Left cardiac atrium (tissue), 4 donors: ENCODE measurements at places on chromosomes 13 and 19.

DNA sequence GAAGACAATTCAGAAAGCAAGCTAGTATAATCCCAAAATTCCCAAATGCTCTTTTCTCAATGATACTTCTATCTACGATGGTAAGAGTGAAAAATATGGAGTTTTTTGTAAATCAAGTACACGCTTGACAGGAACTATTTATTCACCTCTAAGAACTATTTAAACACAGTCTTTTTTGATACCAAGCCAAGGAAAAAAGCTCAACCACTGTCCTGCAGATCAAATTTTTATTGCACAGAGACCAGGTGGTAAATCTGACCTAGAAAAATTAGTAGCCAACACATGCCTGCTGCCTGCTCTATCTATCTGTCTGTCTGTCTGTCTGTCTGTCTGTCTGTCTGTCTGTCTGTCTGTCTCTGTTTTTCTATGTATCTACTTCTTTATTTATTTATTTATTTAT, 292.2 kb downstream of the MZT1 start:
- no peak for DNase-seq

GRCh38 chr13:106182404-106182803, 353.1 kb downstream of the EFNB2 start:
- no peak for DNase-seq

- no peak for DNase-seq
These were observed 831 bp upstream of the CBARP start for GRCh38 chr19:1238369-1239303.

- no peak for DNase-seq
These were observed 18.3 kb downstream of the VWA8 start for GRCh38 chr13:41942462-41943094.

- no peak for DNase-seq
These were observed 12.9 kb upstream of the PCCA start for GRCh38 chr13:100075700-100076587.

DNA sequence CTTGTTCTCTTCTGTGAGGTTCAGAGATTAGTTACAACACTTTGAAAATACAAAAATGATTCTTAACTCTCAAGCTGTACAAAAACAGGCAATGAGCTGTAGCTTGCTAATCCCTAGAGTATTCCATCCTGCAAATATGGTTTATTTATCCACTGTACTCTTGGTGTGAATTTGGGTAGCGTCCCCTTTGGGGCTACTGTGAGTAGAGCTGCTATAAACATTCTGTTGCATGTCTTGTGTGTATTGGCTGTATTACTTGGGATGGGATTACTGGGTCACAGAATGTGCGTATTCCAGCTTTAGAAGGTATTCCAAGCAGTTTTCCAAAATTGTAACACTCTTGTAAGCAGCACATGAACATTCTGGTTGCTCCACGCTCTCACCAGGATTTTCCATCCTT, 33.5 kb downstream of the GPR12 start:
- DNase-seq: no peak

- no peak for DNase-seq
These were observed 55.1 kb downstream of the GPR180 start for GRCh38 chr13:94656766-94657165.

- no peak for DNase-seq
These were observed 21.1 kb downstream of the ARL11 start for GRCh38 chr13:49649244-49649962.

- DNase-seq: peak; percentile 31
These were observed 589 bp downstream of the RBM26 start for GRCh38 chr13:79405501-79405830.

- DNase-seq: no peak
These were observed 23.2 kb downstream of the HSPH1 start for GRCh38 chr13:31138515-31138914.

- DNase-seq: no peak
These were observed at the start of gene LPAR6 for GRCh38 chr13:48412881-48413351. Gene LPAR6, minus strand, starts transcription at chr13:48413113. Its CDS starts 690 bp downstream, at chr13:48412423.

GRCh38 chr13:79692846-79693245, 211.9 kb downstream of the NDFIP2 start:
- no peak for DNase-seq

DNA sequence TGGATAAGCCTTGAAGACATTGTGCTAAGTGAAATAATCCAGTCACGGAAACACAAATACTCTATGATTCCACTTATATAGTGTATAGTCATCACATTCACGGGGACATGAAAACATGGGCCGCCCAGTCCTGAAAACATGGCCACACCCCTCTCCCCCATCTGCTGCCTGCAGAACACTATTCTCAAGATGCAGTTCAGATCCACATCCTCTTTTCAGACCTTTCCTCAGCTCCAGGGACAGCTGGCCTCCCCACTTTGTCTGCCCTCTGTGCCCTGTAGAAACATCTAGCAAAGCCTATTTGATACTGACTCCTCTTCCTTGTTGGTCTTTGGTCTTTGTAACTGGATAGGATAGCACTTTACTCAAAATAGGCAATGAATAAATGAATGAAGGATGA, 8.3 kb downstream of the RFX2 start:
- no peak for DNase-seq

- DNase-seq: no peak
These were observed 324.8 kb upstream of the PCDH9 start for GRCh38 chr13:67554746-67555452.

GRCh38 chr13:37667702-37668101, 69.1 kb upstream of the POSTN start:
- DNase-seq: no peak

DNA sequence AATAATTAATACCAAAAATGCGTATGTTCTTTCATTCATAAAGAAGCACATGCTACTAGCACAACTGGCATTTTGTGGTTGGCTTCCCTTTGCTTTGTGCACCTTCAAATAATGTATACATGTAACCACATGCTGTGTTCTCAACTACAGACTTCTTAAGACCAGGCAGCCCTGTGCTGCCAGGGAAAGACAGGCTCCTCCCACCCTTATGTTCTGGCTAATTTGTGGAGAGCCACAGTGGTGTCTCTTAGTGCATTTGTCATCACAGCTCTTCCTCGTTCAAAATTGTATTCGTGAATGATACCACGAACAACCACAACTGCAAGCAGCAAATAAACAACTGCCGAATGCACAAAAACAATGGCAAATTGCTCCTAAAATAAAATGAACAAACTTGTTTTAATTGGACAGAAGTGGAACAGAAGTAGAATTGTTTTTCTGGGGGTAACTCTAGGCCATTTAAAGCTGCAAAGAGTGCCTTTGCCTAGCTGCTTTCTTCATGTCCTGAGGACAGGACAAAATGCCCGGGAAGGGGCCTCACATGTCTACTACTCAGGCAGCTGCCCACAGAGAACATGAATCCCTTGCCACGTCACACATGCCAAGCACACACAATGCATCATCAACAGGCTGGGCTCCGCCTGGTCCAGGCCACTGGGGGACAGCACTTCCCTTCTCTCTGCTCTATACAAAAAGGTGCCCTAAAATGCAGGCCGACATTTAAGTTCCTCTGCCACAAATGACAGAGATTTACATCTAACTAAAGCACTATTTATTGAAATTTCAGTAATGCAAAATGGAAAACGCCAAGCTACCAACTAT, 21.7 kb downstream of the IRS2 start:
- no peak for DNase-seq

DNA sequence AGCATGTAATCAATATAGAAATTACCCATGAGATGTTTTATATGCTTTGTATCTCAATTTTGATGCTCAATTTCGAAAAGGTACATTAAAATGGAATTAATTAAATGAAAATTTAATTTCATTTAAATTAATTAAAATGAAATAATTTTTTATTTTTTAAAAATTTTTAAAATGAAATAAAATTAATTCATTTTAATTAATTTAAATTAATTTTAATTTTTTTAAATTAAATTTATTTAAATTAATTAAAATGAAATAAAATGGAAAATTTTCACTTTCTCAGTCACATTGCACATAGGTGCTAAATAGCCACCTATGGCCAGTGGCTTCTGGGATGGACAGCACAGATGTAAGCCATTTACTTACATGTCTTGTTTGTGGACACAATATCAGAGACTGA, 4.2 kb upstream of the SULT2B1 start:
- no peak for DNase-seq

DNA sequence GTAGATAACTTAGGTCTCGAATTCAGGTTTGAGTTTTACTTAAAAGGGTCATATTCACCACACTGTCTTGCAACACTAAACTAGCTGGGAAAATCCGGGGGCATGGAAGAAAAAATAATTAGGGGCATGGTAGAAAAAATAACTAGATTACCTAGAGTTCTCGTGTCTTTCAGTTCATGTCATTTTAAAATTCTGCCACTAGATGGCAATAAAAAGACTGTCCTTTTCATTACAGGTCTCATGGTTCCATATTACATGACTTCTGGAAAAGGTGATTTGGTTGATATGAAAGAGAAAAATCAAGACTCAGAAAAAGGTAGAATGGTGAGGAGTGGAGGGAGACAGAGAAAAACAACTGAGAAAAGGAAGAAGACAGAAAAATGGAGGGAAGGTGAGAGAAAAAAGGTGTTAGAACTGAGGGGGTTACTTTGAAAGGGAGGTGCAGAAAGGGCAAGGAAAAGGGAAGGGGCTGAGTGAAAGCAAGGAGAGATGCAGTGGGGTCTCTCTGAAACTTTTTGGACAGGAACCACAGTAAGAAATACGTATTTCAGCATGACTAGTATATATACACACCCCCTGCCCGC, 299.0 kb downstream of the KLF12 start:
- no peak for DNase-seq

DNA sequence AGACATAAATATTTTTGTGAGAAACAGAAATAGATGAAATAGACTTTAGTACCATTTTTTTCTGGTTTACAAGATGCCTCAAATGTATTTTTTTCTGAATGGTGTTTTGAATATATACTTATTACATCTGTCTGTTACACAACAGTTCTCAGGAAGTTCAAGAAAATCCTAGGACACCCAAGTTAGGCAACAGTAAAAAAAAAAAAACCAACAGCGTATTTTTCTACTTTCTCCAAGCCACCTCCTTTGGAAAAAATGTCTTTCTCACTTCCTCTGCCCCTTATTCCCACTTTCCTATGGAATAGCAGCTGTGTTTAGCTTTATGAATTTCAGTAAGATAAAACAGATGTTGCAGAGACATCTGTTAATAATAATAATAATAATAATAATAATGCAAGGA, 489.6 kb upstream of the KLF12 start:
- DNase-seq: no peak

GRCh38 chr13:111658145-111659100, 338.0 kb downstream of the TEX29 start:
- no peak for DNase-seq

DNA sequence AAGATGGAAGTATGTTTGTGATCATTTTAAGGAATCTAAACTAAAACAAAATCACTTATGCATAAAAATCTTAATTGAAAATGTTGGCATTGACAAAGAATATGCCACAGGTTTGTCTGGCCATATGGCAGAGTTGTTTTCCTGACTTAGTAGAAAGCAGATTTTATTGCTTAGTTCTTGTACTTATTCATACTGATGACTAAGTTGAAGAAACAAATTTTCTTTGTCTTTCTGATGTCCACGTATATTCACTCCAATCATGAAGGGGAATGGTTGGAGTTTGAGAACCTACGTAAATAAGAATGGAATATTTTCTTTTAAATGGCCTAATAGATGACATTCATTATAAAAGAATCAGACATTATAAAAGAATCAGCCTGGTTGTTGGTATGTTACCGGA, 8.0 kb upstream of the GPC6 start:
- DNase-seq: no peak

- no peak for DNase-seq
These were observed 19.6 kb upstream of the QTRT1 start for GRCh38 chr19:10681658-10682057.

- no peak for DNase-seq
These were observed 188.5 kb upstream of the ARGLU1 start for GRCh38 chr13:106756446-106756845.

- peak; percentile 25 for DNase-seq
These were observed 1.3 kb downstream of the FARP1 start for GRCh38 chr13:98144027-98144741.

GRCh38 chr19:3407556-3408516, 41.5 kb downstream of the NFIC start:
- peak; percentile 70 for DNase-seq

GRCh38 chr13:80547341-80547740, 206.4 kb upstream of the SPRY2 start:
- DNase-seq: no peak
